ACHN (cell line): ENCODE measurements at places on chromosomes 12 and 14.

GRCh38 chr14:69675245-69675583 is 63.8 kb downstream of the SUSD6 start:
- DNase-seq: no peak

DNA sequence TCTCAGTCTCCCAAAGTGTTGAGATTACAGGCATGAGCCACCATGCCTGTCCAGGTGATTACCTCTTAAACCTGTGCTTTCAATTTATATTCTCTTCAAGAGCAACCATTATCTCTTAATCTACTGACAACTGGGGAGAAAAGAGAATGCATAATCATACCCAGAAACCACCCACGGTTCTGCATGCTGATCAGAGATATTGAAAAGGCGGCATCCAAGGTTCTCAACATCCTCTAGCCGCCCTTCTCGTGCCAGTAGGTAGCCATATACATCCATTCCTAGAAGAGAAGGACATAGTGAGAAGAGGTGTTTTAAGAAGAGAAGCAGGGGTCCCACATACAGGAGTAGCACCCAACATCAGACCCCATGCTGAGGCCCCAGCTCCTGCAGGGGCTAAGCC is 20.8 kb downstream of the ANAPC7 start:
- DNase-seq: no peak

DNA sequence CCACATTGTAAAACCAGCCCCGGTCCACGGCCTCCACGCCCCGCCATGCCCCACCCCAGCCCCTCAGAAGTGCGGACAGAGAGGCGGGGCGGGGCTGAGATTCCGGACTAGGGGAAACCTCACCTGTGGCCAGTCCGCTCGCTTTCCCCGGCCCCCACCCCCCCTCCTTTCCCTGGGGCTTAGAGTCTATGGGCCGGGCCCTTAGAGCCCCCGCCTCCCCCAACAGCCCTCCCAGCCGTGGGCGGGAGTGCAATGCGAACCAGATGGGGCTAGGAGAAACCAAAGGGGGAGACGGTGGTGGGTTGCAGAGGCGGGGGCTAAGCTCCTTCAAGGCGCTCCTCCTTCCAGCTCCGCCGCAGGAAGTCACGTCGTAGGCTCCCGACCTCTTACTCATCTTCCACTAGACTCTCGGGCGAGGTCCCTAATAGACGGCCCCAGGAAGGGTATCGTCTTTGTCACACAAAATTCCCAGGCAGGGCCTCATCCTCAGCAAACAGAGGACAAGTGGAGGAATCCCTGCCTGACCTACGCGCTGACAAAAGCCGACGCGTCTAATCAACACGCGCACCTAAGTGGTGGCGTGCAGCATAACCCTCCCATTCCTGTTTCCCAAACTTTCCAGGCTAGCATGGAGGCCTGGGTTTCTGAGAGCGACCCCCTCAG is 1.1 kb upstream of the NAB2 start:
- DNase-seq: peak; percentile 98

DNA sequence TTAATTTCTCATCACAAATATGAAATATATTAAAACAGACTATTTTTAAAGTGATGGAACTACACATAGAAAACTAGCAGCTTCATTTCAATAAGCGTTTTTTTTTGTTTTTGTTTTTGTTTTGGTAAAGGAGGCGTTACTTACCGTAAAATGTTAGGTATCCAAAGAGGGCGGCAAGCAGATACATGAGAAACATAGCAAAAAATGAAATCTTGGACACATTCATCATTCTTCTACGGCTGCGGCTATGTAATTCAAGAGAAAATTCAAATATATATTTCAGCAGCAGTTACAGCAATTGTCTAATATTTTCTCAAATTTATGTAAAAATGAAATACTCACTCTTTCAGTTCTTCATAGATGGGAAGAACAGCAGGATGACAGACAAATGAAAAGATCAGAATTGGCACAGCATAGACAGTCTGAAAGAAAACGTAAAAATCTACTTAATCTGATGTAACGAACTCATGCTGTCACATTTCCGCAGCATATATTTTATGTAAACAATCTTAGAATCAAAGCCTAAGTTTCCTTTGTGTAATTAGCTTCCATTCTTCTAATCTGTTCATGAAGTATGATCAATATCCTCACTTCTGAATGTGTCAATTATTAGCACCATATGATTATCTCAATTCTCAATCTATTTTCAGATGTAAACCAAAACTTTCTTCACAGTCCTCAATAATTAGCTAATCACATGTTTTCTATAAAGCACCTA is 8.8 kb downstream of the SLC38A2 start:
- DNase-seq: no peak

DNA sequence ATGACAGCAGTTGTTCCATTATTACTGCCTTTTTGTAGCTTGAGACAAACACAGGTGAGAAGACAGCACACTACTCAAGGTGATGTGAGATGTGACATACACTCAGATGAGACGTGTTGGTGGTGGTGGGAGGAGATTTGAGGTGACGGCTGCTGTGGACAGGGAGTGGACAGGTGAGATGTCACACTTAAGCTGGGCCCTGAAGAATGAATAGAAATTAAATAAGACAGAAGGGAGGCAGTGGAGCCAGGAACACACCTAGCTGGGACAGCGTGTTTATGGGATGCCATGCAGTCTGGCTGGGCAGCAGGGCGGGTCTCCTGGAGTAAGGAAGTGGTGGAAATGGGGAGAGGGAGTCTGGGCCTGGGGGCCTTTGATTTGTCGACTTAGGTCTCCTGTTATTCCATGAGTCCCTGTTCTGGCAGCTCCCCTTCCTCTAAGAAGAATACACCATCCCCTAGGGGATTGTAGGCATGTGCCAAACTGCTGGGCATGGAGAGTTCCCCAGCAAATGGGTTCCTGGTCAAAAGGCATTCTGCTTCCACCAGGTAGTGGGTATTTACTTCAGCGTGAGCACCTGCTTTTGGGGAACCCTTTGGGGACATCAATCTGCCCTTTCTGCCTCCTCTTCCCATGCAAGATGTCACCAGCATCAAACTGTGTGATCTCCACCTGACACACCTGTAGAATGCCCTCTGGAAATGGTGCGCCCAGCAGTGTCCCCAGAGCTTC is 71.2 kb upstream of the ESRRB start:
- no peak for DNase-seq

- DNase-seq: peak; percentile 73
Observed at GRCh38 chr12:5083955-5084849, 40.5 kb downstream of the KCNA5 start.

GRCh38 chr14:105173901-105174894 is 5.6 kb upstream of the JAG2 start:
- DNase-seq: no peak
